Amniotic stem cell (primary cell): ENCODE measurements at places on chromosomes 7 and 10.

DNA sequence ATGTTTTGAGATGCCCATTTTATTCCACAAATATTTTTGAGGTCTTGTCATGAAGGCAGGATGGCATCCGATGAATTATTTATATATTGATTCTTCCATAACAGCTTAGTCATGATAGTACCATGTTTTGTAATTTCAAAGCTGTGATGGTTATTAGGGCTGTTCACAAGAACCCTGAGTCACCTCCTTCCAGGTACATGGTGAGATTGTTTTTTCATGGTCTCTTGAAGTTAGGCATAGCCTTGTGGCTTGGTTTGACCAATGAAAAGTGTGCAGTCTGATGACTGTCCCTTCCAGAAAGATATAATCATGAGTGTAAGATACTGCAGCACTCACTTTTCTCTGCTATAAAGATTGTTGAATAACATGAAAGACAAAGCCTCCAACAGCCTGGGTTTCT, 274.8 kb downstream of the FGFR2 start:
- DNase-seq, result no peak

DNA sequence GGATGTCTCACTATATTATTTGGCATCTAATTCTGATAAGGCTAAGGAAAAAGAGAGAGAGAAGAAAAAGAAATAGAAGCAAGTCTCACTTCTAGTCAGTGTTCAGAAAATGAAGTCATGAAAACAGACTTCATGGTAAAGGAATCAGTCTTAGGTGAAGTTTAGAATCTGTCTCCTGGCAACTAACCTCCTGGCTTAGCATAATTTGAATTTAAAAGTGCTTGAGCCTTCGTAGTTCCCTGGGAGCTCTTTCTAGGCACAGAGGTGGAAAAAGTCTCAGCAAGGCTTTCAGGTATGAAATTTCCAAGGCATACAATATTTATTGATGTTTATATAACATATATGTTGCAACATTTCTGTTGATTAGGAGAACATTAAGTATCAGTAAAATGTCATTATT, 10.4 kb downstream of the CHRM2 start:
- DNase-seq, result no peak

GRCh38 chr7:117152213-117153007, 170.4 kb downstream of the WNT2 start:
- no peak for DNase-seq

DNA sequence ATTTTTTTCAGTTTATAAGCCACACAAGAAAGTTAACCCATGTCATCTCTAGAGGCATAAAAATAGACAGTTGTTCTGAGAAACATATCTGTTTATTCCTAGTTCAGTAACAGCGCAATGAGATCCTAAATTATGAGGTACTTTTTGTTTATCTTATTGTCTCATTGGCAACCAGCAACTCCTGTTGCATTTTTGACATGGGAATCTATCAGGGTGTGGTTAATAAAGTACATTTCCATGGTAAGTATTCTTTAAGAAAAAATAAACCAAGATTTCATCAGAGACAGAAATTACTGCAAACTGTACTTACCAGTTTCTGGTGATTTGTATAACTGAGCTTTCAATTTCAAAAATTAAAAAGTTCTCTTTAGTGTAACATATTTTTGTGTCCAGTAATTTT, 9.0 kb downstream of the FAS start:
- no peak for DNase-seq

- DNase-seq, result no peak
Observed at GRCh38 chr7:158887594-158887993, 31.2 kb downstream of the DYNC2I1 start.

DNA sequence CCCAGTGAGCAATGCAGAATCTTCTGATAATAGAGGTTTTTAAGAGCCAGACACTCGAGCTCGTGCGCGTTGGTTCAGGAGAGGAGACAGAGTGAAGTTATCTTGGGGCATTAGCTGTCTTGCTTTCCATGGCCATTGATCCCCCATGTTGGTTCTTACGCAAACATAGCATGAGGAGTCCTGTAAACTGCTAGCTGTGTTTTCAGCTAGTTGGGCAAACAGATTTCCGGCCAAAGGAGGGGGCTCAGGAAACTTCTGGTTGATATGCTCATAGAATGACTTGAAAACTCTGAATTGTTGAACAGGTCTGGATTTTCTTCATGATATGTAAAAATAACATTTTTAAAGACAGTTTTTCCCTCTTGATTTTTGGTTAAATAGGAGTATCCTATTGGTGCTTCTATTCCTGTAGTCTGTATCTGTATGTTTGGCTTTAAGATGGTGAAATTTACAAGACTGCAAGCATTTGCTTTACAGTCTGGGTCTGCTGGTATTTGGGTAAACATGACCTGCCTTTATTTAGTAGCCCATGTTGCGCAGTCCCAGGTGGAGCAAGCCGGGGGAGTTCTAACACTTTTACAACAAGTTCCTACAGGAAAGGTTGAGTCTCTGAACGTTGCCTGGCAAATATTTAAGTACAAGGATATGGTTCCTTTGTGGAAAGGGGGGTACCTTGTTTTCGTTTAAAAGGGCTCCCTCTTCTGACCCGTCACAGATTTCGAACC, 218.4 kb upstream of the KCND2 start:
- no peak for DNase-seq

DNA sequence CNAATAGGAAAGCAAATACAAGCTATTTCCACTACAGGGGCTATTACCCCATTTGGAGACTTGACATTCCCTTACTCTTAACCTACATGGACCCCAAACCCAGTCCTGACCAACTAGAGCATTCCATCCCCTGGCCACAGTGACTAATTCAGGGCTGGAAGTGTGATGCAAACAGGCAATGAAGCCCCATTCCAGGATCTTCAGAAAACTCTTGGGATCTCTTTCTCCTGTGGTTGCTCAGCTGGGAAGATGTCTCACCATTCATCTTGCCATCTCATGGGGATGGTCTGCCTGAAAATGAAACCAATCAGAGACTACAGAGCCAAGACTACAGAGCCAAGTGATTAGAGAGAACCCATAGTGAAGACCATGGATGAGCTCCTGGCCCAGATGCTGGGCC, 206.2 kb downstream of the ZNF365 start:
- no peak for DNase-seq

- DNase-seq, result no peak
Observed at GRCh38 chr7:42250411-42250810, 13.4 kb upstream of the GLI3 start.

DNA sequence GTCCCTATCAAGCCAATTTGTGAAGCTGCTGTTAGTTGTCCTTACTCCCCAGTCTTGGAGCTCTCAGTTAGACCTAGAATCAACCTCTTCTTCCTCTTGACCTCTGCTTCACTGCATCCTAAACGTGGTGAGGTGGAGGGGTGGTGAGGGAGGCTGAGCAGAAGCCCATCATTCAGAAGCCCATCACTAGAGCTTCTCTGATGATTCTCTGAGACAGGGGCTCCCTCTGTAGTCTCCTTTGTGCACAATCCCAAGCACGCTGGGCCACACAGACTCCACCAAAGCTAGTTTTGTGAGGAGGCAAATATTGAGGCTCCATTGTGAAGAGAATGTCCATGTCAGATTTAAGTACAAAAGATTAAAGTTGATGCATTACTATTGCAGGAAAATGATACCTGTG, 163.8 kb upstream of the PRSS1 start:
- DNase-seq, result no peak

DNA sequence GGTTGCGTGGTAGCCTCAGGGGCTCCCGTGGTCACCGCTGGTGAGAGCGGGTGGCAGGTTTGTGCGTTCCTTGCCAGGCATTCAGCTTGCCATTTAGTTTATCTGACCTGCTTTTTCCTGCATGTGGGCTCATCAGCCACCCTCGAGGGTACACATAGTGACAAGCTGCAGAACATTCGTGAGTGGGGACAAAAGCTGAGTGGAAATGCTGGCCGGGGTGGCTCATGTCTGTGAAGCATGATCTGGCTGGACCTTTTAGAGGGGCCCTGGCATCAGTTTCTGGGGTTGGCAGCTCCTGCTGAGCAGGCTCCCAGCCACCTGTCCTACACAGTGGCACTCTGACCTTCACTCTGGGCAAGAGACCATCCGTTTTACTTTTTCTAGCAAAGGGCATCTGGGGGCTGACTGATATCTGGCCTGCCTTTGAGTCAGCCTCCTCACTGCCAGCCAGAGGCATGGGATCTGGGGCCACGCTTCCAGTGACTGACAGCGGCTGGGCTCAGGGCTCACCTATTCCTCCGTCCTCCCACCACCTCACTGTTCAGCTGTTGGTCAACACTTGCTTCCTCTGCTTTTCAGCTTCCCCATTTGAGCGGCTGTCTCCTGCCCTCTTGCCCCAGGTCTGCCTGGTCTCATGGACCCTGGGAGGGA, 75.0 kb downstream of the LANCL2 start:
- DNase-seq, result no peak

DNA sequence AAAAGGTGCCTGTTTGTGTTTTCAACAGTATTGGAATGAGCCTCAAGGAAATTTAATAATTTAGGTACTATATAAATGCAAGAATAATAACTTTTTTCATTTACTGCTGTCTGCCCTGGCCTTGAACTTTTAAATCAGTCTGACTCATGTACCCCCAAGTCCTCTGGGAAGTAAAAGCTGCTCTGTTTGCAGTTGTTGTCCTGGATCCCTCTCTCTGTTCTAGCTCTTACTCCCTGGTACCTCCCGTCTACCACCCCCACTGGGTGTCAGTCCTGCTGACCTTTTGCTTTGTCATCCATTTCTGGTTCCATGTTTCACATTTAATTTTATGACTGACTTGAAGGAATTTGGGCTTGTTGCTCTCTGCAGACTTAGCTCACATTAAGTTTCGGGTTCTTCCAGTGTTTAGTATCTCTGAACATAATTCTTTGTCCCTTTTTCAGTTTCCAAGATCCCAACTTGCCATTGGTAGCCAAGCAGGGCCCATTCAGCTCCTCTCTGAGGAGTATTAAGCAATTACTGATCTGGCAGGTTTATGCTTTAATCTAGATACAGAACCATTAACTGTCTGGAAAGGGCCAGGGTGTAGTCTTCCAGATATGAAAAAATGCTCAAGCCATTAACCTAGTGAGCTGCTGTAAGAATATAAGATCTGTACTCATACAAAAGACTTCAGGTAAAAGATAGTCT, 208.7 kb upstream of the FAM3C start:
- DNase-seq, result no peak

- no peak for DNase-seq
Observed at GRCh38 chr7:28937103-28937502, 21.0 kb downstream of the TRIL start.

GRCh38 chr7:101553018-101553770, 75.9 kb downstream of the MYL10 start:
- no peak for DNase-seq

DNA sequence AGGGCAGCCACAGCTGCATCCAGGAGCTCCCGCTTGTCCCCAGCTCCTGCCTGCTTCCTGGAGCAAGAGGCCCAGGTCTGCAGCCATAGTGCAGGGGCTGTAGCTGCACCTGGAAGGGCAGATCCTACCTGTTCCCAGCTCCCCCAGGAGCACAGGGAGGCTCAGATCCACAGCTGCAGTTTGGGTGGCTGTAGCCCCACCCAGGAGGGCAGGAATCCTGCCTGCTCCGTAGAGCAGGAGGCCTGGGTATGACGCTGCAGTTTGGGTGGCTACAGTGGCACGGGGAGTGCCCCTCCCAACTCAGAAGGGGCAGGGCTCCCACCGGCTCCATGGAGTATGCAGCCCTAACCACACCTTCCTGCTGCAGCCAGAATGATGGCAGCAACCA, 26.7 kb upstream of the CDCA7L start:
- no peak for DNase-seq

DNA sequence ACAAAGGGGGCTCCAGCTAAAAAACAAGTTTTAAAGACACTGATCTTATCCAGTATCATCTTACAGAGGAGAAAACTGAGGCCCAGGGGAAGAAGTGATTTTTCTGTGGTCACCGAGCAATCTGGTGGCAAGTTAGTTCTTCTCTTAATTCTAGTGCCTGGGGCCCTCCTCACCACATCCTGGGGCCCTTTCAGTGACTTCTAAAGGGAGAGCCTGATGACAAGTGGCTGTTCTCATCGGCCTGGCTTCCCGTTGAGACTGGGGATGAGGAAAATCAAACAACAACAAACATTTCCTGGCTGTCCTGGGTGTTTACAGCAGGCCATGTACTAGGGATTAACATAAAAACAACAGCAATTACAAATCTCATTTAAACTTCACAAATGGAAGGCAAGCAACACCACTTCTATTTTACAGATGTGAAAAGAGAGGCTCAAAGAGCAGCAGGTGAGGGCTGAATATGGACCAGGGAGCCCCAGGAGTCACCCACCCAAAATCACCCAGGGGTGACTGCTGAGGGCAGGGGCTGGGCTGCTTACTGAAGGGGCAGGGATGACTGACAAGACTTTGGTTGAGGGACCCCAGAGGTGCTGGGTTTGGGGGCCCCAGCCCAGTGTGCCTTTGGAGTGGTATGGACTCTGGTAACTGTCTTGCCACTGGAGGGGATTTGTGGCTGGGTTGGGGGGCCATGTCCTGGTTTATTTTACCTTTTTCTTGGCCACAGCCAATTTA, 24.7 kb upstream of the MTPAP start:
- no peak for DNase-seq

- DNase-seq, result no peak
Observed at GRCh38 chr10:102613785-102614184, 30.5 kb upstream of the TRIM8 start.

DNA sequence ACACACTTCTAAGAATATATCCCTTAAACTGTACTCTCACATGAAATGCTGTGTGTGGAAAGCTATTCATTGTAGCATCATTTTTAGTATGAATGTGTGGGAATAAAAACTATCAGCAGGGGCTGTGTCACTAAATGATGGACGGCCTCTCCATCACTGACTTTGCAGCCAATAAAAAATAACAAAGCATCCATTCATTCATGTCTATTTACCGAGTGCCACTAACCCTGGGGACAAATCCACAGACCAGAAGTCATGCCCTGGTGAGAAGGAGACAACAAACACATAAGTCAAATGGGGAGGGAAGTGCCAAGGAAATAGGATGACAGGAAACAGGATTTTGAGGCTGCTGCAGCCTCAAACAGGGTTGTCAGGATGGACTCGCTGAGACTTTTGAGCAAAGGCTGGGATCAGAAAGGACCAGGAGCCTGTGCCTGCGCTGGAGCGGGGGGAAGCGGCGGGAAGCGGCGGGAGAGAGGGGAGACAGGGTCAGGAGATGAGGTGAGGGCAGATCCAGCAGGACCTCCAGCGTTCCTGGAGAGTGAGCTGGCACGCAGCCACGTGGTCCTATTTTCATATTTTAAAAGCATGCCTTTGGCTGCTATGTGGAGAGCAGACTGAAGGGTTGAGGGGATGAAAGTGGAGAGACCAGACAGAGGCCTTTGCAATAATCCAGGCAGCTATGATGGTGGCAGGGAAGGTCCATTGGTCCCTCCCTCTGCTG, 2.2 kb upstream of the NOM1 start:
- DNase-seq, result no peak

- peak; percentile 20 for DNase-seq
Observed at GRCh38 chr7:2523941-2524807, 4.6 kb downstream of the LFNG start.

DNA sequence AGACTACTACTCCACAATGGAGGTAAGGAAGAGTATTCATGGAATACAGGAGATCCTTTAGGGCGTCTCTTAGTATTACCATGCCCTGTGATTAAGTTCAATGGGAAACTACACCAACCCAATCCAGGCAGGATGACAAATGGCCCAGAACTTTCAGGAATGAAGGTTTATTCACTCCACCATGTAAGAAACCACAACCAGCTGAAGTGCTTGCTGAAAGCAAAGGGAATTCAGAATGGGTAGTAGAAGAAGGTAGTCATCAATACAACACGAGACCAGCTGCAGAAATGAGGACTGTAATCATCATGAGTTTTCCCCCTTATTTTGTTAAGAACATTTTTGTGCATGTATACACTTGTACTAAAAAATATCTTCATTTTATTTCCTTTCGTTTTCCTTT, 76.6 kb downstream of the GPR37 start:
- DNase-seq, result no peak
